ENCODE measurements at places on chromosomes 13 and 19.

DNA sequence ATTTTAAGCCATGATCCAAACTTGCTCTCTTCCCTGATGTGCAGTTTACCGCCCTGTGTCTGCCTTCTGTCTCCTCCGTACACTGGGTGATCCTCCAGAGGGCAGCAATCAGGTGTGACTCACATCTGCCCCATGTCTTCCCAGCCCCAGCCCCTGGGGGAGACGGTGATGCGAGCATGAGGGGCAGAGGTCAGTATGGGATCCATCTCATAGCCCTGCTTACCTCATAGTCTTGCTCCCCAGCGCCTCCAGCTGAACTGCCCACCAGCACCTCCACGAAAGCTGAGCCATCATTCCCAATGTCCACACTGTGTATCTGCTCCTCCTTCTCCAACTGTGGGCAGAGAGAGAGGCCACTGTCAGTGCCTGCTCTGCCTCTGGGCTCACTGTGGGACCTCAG, 14.6 kb downstream of the XRCC1 start:
- no peak for DNase-seq

DNA sequence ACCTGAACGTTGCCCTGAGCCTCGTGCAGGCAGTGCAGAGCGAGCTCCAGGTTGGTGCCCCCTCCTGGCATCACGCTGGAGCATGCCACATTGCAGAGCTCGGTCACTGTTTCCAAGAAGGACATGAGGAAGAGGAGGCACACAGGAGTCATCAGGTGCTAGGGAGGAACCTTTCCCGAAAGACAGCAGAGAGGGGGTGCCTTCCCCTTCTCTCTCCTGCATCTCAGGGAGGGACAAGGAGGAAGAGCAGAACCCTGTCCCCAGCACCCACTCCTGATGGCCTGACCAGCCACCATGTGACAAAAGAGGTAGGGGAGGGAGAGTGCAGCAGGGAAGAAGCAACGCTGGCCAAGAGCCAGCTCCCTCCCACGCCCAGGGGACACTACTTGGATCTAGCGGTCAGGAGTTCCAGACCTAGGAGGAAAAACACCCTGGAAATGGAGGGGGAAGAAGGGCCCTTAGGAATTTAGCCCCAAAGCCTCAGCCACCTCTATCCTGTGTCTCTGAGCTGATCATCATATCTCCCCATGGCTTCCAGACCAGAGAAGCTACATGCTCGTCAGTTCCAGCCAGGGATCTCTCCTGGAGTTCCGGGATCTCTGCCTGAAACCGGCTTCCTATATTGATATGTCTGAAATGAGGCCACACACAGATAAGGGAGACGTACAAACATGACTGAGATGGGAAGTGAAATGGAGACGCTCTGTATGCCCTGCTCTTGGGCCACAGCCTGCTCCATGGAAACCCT, 17.0 kb upstream of the NAPA start:
- no peak for DNase-seq

DNA sequence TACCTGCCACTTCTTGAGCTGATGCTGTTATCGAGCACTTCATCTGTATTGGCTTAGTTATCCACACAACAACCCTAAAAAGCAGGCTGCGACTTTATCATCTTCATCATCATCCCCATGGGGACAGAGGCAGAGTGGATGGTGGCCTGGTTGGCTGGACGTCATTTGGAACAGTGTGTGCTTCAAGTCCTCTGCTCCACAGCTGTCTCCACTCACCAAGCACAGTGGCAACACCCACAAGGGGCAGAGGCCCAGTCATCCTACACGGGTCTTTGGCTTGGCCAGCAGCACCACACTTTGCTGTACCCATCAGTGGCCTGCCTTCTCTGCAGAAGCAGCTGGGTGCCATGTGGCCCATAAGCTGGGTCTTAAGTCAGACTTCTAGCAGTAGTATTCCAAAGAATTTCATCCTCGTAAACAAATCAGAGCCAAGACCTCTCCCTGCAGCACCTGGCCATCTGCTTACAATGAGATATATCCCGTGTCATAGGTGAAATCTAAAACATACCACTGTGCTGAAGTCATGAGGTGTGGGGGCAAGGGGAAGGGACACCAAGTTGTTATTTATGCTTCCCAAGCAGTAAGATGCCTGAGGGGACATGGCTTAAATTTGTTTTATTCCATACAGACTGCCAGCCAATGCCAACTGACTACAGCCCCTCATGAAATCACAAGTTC, 47.9 kb upstream of the EPHX3 start:
- no peak for DNase-seq

DNA sequence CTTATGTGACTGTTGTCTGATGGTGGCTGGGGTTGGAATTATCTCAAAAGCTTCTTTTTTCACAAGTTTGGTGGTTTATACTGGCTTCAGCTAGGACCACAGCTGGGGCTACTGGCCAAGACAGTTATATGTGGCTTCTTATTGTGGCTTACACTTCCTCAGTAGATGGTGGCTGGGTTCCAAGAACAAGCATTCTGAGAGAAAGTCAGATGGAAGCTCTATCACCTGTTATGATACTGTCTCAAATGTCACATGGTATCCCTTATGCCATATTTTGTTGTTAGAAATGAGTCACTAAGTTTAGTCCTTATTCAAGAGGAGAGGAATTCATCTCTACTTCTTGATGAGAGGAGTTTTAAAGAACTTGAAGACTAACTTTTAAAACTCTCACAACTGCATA, 41.6 kb downstream of the NDFIP2 start:
- no peak for DNase-seq

DNA sequence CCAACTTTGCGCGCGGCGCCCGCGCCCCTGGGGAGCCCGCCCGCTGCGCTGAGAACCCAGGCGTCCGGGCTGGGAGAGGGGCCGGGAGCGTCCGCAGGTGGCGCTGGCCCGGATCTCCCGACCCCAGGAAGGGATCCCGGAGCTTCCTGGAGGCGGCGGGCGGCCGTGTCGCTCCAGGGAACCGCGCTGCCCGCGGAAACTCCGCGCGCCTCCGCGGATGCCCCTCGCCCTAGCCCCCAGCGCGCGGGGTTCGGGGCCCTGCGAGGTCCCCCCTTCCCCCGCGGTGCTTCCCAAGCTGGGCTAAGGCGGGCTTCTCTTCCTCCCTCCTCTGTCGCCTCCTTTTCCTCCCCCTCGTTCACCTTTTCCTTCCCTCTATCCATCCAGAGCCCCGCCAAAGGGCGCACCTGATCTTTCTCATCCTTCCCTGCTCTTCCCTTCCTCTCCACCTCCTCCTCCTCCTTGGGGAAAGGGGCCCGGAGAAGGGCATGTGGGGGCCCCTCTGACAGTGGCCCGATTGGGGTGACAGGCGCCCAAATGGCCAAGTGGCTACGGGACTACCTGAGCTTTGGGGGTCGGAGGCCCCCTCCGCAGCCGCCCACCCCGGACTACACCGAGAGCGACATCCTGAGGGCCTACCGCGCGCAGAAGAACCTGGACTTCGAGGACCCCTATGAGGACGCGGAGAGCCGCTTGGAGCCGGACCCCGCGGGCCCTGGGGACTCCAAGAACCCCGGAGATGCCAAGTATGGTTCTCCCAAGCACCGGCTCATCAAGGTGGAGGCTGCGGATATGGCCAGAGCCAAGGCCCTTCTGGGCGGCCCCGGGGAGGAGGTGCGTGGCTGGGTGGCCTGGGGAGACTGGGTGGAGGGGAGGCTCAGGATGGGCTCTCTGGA, 710 bp downstream of the SHD start:
- peak; percentile 60 for DNase-seq
